ENCODE measurements at places on chromosomes 4 and X. TPM values are rescaled to one million over a fixed set of nuclear protein-coding genes. Genes with fewer than 3 reads are reported as not detected.

The GPC3 gene
- total RNA-seq, result 7.0 TPM

The JADE3 gene
- total RNA-seq, result 5.8 TPM

GRCh38 chr4:54548098-54548620, 109.6 kb upstream of the KIT start:
- DNase-seq, result no peak
- no peaks in the 10 kb centered on the region for H3K4me1 ChIP-seq
- no peaks in the 10 kb centered on the region for H3K36me3 ChIP-seq
- H3K27me3 ChIP-seq, result no peaks in the 10 kb centered on the region
- H3K27ac ChIP-seq, result no peak overlapping the region

- H3K36me3 ChIP-seq, result no peaks in the 10 kb centered on the region
- H3K4me1 ChIP-seq, result peaks cover 7% of the 10 kb centered on the region
- no peaks in the 10 kb centered on the region for H3K27me3 ChIP-seq
- no peak overlapping the region for H3K27ac ChIP-seq
- no peak for DNase-seq
These were observed 66.9 kb downstream of the PARM1 start for GRCh38 chr4:74999714-75000309.

GRCh38 chr4:114674080-114674479, 75.5 kb downstream of the UGT8 start:
- no peak overlapping the region for H3K4me3 ChIP-seq
- H3K27ac ChIP-seq, result no peak overlapping the region
- DNase-seq, result no peak
- H3K27me3 ChIP-seq, result no peaks in the 10 kb centered on the region

GRCh38 chrX:94400488-94400887, 726.5 kb downstream of the FAM133A start:
- DNase-seq, result no peak
- no peaks in the 10 kb centered on the region for H3K4me1 ChIP-seq
- no peak overlapping the region for H3K4me3 ChIP-seq
- no peaks in the 10 kb centered on the region for H3K36me3 ChIP-seq

DNA sequence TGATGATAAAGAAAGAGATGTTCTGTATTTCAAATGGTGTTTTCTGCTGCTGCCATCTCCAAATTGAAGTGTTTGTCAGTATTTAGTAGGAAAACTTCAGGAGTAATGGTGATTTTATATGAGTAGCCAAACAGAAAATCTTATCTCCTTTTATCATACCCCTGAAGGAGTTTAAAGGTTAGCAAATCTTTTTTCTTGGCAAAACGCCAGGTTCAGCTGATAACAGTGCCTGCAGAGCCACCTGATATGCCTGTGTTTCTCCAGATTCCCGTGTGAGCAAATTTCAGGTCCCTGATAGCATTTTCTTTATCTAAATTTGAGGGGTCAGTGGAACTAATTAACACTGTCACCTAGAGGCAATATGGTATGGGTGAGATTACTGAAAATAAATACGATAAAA, 65.8 kb upstream of the ETNPPL start:
- H3K4me1 ChIP-seq, result no peaks in the 10 kb centered on the region
- H3K27ac ChIP-seq, result no peak overlapping the region
- no peaks in the 10 kb centered on the region for H3K27me3 ChIP-seq
- DNase-seq, result no peak
- no peaks in the 10 kb centered on the region for H3K36me3 ChIP-seq
